Activated B cell treated with CpG ODN at 0.5 μM for 24 hours (primary cell): ENCODE measurements at places on chromosomes 16 and 17.

GRCh38 chr16:51034481-51035109, 116.5 kb downstream of the SALL1 start:
- DNase-seq, result no peak

DNA sequence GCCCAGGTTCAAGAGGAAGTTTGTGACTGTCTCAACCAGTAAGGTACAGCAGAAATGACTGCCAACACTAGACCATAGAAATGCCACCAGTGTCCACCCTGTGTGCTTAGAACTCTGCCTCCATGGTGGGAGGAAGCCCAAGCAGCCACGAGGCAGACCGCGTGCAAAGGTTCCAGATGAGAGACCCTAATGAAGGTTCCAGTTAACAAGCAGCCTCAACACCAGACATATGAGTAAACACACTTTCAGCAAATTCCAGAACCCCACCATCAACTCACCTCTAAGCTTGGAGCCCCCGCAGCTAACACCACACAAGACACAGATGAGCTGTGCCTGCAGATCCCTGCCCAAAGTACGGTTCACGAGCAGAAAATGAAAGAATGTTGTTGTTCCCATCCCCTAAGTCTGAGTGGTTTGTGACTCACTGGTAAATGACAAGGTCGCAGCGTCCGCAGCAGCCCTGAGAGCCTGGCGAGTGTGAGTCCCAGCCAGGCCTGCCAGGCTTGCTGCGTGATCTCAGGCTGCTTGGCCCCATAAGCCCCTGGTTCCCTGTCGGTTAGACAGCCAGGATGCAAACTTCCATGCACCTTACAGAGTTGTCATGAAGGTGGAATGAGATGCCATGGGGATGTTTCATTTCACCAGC, 193.7 kb downstream of the C16orf95 start:
- DNase-seq, result no peak

- no peak for DNase-seq
Observed at GRCh38 chr16:53103811-53104210, 49.0 kb downstream of the CHD9 start.

GRCh38 chr17:10313037-10313672, 59.7 kb downstream of the MYH13 start:
- DNase-seq, result no peak

- no peak for DNase-seq
Observed at GRCh38 chr16:10737068-10737625, 6.5 kb upstream of the NUBP1 start.

GRCh38 chr16:3609895-3610697, 1.3 kb downstream of the SLX4 start:
- DNase-seq, result no peak
